ENCODE measurements at places on chromosomes 1 and 21.

GRCh38 chr1:211951856-211952255, 83.5 kb downstream of the INTS7 start:
- DNase-seq = no peak

- DNase-seq = no peak
Observed at GRCh38 chr1:62682531-62682930, 5.7 kb downstream of the DOCK7 start.

GRCh38 chr21:17921579-17922530, 102.7 kb upstream of the C21orf91 start:
- peak; percentile 44 for DNase-seq

DNA sequence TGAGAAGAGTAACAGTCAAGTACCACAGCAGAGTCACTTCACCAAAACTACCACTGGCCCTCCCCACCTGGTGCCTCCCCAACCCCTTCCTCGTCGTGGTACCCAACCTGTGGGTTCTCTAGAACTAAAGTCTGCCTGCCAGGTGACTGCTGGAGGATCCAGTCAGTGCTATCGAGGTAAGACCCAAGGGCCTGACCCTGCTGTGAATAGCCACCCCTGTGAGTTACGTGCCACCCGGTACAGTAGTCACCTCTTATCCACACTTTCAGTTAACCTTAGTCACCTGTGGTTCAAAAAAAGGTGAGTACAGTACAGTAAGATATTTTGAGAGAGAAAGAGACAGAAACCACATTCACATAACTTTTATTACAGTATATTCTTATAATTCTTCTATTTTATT, 16.5 kb downstream of the TTF2 start:
- DNase-seq = no peak

DNA sequence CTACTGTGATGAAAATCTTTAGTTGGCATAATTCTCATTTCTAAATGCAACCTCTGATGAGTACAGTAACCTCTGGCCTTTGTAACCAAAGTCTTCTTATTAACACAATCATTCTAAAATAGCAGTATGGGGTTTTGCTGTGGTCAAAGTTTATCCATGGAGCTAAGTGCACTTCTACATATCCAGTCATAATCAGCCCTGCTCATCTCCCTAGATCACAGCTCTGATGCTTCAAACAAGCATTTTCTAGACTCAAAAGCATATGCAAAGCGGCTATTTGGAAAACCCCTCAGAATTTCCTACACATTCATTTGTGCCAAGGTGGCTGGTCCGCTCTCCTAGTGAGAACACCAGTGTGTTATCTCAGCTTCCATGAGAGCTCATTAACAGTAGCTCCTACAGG, 418.6 kb downstream of the MRPL39 start:
- DNase-seq = no peak

DNA sequence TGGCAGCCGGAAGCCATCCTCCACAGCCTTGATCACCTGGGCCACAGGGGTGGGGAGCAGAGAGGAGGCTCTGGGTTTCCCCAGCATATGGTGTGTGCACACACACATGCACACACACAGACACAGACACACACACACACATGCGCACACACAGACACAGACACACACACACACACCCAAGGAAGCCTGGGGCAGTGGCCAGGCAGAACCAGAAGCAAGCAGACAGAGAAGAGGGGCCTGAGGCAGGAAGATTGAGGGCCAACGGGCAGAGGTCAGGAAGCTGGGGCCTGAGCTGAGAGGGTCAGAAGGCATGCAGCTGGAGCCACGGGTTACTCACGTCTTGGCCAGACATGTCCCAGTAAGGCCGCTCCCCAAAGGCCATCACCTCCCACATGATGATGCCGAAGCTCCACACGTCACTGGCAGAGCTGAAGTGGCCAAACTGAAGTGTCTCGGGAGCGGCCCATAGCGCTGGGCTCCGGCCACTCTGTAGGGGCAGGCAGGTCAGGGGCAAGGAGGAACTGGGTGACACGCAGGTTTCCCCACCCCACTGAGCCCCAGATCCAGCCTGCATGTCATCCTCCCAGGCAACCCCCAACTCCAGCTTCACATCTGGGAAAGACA, 27.4 kb downstream of the CDCA8 start:
- DNase-seq = no peak

DNA sequence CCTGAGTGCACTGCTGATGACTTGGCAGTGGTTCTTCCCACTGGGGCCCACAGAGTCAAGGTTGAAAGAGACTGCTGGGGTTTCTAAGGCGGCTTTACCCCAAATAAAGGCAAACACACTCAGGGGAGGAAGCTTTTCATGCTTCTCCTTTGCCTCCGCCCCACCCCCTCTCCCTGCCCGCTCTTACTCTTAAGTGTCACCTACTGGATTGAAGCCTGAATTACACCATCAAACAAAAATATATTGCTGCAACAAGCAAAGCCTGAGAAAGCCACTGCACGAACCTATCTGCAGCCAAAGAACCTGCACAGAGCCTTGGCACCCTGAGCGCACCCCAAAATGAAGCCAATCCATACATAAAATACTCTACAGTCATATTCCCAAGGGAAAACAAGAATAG, 63.1 kb downstream of the PTGFR start:
- DNase-seq = no peak

GRCh38 chr1:210698661-210699060, 370.0 kb downstream of the HHAT start:
- no peak for DNase-seq

DNA sequence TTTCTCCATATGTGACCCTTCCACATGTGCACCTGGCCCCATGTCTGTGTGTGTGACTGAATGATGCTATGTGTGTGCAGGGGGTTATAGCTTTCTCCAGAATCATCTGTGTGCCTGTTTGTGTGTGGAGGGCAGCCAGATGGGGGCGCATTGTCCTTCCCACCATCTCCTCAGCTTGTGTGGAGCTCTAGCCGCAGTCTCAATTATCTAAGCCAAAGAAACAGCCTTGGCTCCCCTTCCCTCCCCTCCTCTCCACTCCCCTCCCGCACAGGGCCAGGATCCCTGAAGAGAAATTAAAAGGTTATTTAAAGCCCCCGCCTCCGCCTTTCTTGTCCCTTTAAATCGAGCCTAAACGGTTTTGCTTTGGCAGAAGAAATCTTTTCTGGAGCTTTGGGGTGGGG, 1.8 kb upstream of the DMBX1 start:
- DNase-seq = no peak

- no peak for DNase-seq
Observed at GRCh38 chr1:3457910-3458883, 3.7 kb downstream of the ARHGEF16 start.

DNA sequence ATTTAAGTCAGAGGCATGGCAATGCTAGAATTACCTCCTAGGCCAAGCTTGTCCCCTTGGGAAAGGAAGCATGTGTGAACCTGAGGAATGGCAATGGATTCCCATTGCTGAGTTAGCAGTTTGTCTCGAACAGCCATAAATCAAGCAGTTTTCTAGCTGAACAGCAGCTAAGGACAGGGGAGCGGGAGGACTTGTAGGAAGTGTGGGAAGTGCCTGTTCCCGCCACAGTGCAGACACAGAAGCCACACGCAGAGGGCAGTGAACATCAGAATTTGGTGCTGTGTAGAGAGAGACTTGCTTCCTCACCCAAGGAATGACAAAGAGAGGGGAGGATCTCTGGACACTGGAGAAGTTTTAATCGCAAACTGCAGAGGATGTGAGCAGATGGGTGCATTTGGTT, 3.8 kb downstream of the PHGDH start:
- DNase-seq = no peak

GRCh38 chr1:157966031-157966537, 27.4 kb upstream of the KIRREL1 start:
- DNase-seq = no peak

DNA sequence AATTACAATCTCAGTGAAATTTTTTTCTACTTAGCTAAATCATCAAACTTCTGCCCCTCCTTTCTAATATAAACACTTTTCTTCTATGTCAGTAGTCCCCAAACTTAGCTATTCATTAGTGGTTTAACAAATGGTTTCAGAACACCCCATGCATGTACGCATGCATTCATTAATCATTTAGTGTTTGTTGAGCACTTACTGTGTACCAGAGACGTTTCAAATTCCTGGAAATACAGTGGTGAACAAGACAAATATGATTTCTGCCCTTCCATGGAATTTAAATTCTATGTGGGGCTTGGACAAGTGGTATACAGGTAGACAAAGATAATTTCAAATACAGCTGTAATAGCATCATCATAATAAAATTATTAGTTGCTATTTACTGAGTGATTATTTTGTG, 1.5 kb downstream of the ZBTB40 start:
- no peak for DNase-seq

GRCh38 chr21:38121888-38122720, 134.7 kb upstream of the KCNJ15 start:
- DNase-seq = no peak

DNA sequence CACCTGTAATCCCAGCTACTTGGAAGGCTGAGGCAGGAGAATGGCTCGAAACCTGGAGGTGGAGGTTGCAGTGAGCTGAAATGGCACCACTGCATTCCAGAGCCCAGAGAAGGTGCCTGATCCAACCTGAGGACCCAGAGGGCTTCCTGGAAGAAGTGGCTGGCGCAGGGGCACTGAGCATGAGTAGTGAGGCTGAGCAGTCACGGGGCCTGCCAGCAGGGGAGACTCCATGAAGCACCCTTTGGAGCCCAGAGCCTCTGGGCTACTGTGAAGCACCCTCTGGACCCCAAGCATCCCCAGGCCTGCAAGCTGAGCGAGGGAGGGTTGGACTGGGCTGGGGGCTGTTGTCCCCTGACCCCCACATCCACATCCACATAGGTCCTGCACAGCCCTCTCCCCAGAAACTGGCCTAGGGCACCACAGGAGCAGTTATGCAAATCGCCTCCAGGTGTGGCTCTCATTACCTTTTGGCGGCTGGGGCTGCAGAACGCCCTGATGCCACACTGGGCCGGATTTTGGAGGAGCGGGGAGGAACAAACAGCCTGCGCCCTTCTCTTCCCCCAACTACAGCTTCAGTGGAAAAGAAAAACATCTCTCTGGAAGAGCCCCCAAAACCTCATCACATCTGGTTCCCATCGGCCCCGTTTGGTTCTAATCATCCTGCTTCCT, 78.2 kb upstream of the TARDBP start:
- DNase-seq = no peak

DNA sequence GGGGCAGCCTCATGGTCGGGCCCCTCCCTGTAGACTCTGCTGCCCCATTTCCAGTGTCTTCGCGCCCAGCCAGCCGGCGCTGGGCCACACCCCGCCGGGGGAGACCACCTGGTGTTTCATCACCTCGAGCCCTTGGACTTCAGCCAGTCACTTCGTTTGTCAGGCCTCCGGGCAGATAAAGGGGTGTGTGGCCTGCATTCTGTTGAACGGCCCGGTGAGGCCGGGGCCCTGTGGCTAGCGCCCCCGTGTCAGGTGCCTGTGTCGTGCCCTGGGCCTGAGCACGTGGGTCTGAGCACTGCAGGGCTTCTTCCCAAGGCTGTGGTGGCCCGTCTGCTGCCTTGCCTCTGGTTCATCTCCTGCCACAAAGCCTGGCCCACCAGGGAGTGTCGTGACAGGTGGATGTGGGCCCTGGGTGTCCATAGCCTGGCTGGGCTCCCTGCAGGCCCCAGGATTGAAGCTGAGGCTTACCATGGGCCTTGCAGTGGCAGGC, 65.2 kb upstream of the DIP2A start:
- no peak for DNase-seq

- DNase-seq = no peak
Observed at GRCh38 chr1:23171181-23171755, 2.6 kb upstream of the LUZP1 start.

DNA sequence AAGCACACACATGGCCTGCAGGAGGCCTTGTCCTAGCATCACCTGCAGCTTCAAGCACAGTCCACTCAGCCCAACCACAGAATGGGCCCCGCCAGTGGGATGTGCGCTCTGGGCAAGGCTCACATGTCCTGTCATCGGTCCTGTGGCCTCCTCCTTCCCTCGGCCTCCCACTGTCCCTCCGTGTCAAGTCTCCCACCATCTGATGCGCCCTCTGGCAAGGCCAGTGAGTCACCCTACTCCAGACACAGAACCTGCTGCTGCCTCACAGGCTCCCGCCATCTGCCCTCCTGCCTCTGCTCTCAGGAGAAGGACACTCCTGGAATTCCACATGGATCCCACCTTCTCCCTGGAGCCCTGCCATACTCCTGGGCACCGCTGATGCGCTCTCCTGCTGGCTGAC, 14.2 kb downstream of the KCNAB2 start:
- no peak for DNase-seq

DNA sequence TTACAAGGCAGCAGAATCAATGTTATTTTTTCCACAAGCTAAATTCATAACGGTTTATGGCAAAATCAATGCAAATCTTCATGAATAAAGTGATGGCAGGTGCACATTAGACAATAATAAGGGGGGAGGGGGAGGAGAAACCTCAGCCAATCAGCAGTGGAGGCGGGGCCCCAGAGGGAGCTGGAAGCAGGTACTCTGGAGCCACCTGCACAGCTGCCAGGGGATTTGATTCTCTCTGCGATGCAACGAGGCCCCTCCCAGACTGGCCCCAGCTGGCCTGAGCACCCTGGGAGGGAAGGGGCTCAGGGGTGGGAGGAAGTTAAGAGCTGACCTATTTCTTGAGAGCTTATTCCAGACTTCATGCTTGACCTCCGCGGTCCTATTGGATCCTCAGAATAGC, 127.8 kb upstream of the IGSF21 start:
- no peak for DNase-seq

DNA sequence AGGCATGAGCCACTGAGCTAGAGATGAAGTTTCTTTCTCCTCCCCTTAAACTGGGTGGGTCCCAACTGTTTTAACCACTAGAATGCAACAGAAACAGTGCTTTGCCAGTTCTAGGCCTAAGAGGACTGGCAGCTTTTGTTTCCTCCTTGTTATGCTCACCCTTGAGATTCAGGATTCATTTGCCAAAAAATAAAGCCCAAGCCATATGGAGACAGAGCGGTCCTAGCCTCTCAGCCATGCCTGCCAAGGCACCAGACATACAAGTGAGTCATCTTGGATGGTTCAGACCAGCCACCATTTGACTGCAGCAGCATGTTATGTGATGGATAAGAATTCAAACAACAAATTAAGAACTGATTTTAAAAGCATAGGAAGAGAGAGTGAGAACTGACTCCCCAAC, 38.1 kb upstream of the STUM start:
- no peak for DNase-seq

GRCh38 chr1:212368073-212368484, 46.6 kb downstream of the PACC1 start:
- DNase-seq = peak; percentile 43

DNA sequence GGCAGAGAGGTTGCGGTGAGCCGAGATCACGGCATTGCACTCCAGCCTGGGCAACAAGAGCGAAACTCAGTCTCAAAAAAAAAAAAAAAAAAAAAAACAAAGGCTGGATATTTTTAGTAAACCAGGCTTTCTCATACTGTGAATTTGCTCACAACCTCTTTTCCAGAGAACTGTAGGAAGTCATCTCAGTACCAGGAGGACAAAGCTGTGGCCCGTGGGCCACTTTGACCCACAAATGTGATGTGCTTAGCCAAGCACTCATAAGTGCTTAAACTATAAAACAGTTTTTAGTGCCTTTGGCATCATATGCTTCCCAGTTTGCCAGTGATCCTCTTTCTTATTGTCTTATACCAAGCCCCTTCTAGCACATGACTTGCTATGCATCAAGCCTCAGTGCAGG, 46.5 kb downstream of the RNF11 start:
- DNase-seq = no peak
